Osteocyte (in vitro differentiated cells): ENCODE measurements at places on chromosomes 7 and 10. TPM values are rescaled to one million over a fixed set of nuclear protein-coding genes. Genes with fewer than 3 reads are reported as not detected.
A peak's percentile ranks its signal among the peaks of the same experiment; 100 is the strongest.

Gene ADRB1
- 0.68 and 0.97 TPM in 2 replicates for total RNA-seq

DNA sequence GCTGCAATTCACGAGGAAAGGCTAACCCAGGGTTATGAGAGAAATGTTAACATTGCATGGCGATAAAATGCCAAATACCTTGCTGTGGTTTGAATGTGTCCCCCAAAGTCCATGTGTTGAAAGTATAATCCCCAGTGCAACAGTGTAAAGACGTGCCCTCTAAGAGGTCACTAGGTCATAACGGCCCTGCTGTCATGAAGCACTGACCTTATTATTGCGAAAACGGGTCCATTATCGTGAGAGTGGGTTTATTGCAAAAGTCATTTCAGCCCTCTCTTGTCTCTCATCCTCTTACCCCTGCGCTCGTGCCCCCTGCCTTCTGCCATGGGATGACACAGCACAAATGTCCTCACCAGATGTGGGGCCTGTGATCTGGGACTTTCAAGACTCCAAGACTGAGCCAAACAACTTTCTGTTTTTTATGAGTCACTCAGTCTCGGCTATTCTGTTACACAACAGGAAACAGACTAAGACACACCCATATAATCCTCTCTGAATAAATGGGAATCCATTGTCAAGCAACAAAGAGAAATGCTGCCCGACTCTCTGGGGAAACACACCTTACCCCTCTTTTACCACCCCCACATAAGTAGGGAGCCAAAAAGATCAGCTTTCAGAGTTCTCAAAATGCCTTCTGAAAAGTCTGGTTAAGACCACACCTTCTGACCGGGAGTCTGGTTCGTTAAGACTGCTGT lies 73.1 kb upstream of the UCN3 start:
- H3K36me3 ChIP-seq = no peaks in the 10 kb centered on the region
- H3K27me3 ChIP-seq = peaks cover 6% of the 10 kb centered on the region
- DNase-seq = no peak
- no peak overlapping the region for H3K4me3 ChIP-seq

- H3K27ac ChIP-seq = peak overlapping the region; percentile 94
- peak overlapping the region; percentile 83 for H3K4me3 ChIP-seq
- H3K27me3 ChIP-seq = no peaks in the 10 kb centered on the region
- peaks cover 18% of the 10 kb centered on the region for H3K4me1 ChIP-seq
- DNase-seq = peak; percentile 89
Measured at GRCh38 chr10:71888623-71889387, 37.8 kb upstream of the PSAP start.

DNA sequence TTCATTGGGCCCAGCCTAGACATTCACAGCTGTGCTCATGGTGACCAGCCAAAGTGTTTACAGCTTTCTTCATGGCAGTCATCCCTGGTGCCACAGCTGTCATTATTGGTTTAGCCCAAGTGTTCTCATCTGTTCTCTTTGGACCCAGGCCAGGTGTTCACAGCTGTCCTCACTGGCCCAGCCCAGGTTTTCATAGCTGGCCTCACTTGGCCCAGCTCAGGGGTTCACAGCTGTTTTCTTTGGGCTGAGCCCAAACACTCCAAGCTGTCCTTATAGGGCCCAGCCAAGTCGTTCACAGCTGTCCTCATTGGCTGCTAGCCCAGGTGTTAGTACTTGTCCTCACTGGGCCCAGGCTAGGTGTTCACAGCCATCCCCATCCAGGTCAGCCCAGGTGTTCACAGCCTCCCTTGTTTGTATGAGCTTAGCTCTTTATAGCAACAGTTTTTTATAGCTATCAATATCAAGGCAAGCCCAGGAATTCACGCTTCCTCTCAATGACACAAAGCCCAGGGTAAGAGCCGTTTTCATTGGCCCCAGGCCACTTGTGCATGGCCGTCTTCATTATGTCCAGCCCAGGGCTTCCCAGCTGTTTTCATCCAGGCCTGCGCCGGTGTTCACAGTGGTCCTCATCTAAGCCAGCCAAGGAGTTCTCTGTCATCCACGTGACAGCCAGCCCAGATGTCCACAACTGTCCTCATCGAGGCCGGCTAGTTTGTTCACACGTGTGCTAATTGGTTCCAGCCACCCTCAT lies 11.6 kb downstream of the FRG2B start:
- no peaks in the 10 kb centered on the region for H3K4me1 ChIP-seq
- no peak overlapping the region for H3K4me3 ChIP-seq
- H3K27ac ChIP-seq = no peak overlapping the region
- H3K27me3 ChIP-seq = peaks cover 2% of the 10 kb centered on the region
- no peak for DNase-seq
- no peaks in the 10 kb centered on the region for H3K36me3 ChIP-seq

DNA sequence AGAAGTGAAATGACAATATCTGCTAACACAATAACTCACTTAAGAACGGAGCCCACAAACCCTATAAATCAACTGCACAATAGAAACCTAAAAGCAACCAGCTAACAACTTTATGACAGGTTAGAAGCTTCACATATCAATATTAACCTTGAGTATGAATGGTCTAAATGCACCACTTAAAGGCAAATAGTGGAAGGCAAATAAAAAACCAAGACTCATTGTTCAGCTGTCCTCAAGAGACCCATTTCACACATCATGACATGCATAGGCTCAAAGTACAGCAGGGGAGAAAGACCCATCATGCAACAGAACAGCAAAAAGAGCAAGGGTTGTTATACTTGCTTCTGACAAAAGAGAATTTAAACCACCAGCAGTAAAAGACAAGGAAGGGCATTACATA lies 46.8 kb downstream of the CDC14C start:
- no peaks in the 10 kb centered on the region for H3K4me1 ChIP-seq
- H3K4me3 ChIP-seq = no peak overlapping the region
- H3K36me3 ChIP-seq = no peaks in the 10 kb centered on the region
- DNase-seq = no peak
- H3K27ac ChIP-seq = no peak overlapping the region
- H3K27me3 ChIP-seq = no peaks in the 10 kb centered on the region

DNA sequence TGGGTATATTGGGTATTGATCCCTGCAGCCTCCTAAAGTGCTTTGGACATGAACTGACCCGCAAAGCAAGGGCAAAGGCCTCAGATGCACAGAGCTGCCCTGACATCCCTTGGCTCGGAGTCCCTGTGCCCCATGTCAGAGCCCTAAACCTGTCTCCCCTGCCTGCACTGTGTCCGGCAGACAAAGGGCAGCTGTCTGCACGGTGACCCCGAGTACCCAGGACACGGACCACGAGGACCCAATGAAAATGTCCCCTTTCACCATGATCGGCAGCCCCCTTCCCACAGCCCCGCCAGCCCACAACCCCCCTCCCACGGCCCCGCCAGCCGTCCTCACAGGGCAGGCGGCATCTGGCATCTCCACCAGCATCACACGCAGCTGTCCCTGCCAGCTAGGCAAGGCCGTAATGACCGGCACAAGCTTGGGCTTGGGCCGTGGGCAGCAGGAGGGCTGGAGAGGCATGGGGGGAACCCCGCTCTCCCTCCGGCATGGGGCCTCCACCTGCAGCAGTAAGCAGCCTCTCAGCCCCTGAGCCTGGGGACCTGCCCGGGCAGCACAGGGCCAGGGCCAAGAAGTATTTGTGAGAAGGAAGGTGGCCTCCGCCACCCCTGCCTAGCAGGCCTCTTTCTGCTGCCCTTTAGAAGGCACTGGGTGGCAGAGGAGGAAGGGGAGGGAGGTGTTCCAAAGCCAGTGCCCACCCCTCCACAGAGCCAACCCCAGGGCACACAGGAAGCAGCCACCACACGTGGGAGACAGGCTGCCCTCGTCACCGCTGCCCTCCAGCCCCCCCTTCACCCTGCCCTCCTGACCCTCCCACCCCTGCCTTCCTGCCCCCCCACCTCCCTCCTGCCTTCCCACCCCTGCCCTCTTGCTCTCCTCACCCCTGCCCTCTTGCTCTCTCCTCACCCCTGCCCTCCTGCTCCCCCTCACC lies 10.1 kb downstream of the NUDT1 start:
- no peak for DNase-seq
- H3K4me1 ChIP-seq = peaks cover 24% of the 10 kb centered on the region
- H3K4me3 ChIP-seq = no peak overlapping the region
- H3K27ac ChIP-seq = no peak overlapping the region

Gene ERLIN1
- 28.2 and 34.4 TPM in 2 replicates for total RNA-seq

Gene ASB4
- total RNA-seq = not detected in 2 replicates

GRCh38 chr10:130189608-130190054 lies 53.4 kb downstream of the GLRX3 start:
- H3K27ac ChIP-seq = no peak overlapping the region
- no peak overlapping the region for H3K4me3 ChIP-seq
- H3K27me3 ChIP-seq = no peaks in the 10 kb centered on the region
- no peak for DNase-seq
- no peaks in the 10 kb centered on the region for H3K4me1 ChIP-seq

GRCh38 chr10:112782200-112782907 lies 167.7 kb upstream of the TCF7L2 start:
- no peak overlapping the region for H3K27ac ChIP-seq
- peak; percentile 64 for DNase-seq
- peaks cover 5% of the 10 kb centered on the region for H3K36me3 ChIP-seq
- H3K27me3 ChIP-seq = peaks cover 2% of the 10 kb centered on the region
